Spleen (tissue), 13 donors: ENCODE measurements at places on chromosomes 1 and 21.

- DNase-seq, result no peak
These were observed 90.6 kb downstream of the HIVEP3 start for GRCh38 chr1:41827991-41828570.

DNA sequence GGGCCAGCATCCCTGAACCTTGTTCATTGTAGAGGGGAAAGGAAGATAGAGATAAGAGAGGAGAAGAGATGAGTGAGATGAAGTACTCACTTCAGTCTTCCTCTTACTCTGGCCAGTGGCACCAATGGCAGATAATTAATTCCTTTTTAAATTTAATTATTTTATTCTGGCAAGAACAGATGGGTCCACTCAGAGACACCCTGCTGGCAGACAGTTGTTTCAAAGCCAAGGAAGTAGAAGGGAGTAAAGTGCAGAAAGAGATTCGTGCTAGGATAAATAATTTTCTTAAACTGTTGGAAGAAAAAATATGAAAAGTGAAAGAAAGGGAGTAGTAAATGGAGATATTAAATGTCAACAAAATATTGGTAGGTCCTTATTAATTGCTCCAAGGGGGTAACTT is 7.7 kb upstream of the GJA5 start:
- DNase-seq, result no peak

DNA sequence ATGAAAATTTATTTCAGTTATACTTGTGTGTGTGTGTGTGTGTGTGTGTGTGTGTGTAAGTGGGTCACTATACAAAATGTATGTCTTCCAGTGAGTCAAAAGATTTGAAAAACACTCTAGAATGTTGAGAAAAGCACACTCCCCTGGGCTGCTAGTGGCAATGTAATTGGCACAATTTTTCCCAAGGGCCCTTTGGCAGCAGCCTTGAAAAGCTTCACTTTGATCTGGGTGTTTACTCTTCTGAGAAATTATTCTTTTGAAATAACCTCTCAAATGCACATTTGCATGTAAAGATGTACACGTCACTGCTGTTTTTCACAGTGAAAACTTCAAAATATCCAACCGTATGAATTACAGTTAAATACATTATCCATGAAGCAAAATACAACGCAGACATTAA is 22.1 kb upstream of the SLC44A3 start:
- DNase-seq, result no peak

DNA sequence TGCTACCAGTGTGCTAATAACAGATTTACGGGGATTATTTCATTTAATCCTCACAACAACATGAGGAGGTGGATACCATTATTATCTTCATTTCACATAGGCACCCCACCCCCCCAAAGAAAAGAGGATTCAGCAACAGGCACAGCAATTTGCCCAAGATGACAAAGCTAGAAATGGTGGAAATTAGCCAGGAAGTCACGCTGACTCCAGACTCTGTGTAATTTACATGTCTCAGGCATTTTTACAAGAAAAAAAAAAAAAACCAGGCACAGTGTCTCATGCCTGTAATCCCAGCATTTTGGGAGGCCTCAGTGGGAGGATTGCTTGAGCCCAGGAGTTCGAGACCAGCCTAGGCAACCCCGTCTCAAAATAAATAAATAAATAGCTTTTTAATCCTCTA is 37.5 kb upstream of the PRDM2 start:
- DNase-seq, result no peak

DNA sequence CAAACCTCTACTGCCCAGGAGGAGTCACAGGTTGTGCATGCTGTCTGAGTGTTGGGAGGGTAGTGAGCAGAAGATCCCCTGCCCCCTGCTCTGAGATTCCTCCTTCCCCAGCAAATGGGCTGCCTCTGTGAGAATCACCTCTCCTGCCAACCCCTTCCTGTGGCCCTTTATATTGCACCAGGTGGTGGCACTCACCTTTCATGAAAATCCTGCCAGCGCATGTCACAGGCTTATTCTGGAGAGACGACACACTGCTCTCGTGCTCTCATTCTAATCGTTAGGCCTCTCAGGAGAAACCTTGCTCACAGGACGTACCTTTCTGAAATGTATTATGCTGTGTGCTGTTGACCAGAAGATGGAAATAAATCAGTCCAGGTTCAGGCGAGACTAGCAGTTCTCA is 113.7 kb downstream of the RGL1 start:
- no peak for DNase-seq

GRCh38 chr1:235275223-235275622 is 52.8 kb downstream of the ARID4B start:
- no peak for DNase-seq

- DNase-seq, result no peak
These were observed 418.8 kb downstream of the SIPA1L2 start for GRCh38 chr1:232211149-232211548.

- DNase-seq, result no peak
These were observed 205.8 kb upstream of the LYPLAL1 start for GRCh38 chr1:218967836-218968235.

DNA sequence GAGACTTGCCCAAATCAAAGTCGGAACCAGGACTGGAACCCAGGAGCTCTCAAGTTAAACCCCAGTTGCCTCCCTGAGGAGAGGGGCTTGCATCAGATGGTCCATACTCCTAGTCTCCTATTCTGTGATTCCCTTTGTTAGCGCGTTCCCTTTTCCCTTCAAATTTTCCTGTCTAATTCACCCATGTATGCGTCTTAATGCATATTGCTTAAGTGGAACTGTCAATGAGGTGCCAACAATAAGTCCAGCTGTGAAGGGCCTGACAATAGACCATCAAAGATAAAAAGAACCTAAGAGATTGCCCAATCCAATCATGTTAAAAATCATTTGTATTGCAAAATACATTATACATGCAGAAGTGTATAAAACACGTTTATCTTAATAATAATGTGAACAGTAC is 634 bp upstream of the SPATA6 start:
- no peak for DNase-seq

DNA sequence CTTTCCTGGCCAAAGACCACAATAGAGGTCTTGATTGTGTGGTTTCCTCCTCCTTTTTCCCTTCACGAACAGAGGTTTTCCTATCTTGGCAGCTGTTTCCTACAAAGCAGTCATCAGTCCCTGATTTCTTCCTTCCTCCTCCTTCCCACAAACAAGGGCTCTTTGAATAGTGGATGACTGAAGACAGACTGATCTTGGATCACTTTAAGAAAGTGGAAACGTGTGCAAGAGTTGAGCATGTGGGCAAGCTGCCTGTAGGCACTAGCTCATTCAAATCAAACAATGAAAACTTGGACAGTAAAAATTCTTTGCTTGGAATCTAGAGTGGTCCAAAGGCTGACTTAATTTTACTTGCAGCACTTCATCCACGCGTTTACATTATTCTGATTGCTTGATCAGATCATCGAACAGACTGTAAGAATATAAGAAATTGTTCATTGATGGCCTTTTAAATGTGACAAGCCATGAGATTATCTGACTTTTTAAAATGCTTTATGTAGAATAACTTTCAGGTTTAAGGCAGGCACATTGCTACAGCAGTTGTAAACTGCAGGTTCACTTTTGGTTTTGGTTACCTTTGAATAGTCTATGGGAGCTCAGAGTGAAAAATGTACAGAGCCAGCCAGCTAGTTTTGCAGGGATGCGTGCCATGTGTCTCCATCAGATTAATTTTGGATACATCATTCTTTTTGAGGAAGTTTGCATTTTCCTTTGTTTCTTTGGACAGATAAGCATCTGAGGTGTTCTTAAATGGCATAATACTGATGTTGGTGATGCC is 34.4 kb downstream of the ADGRL2 start:
- DNase-seq, result no peak
